ENCODE measurements at places on chromosomes 11 and 22.

DNA sequence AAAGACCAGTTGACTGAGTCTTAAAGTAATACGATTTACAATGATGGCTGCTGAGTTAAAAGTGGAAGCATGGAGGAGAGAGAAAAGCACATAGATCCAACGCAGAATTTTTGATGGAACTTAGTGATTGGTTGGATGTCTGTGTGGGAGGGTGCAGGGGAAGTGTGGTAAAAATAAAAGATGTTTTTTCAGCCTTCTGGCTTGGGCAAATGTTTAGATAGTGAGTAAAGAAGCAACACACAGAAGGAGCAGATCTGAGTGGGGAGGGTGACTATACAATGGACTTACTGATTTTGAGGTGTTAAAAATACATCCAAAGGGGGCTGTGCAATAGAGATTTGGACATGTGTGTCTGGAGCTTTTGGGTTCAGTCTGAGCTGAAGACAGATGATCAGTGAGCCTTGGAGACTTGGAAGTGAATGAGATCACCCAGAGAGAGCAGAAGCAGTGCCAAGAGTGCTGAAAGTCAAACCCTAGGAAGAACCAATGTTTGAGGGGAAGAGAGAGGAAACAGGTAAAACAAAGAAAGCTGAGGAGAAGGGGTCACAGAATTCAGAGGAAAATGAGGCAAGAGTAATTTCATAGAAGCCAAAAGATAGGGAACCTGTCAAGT is 8.6 kb downstream of the GRIA4 start:
- no peak for DNase-seq

GRCh38 chr22:38270091-38270992 is 2.5 kb downstream of the TMEM184B start:
- no peak for DNase-seq

DNA sequence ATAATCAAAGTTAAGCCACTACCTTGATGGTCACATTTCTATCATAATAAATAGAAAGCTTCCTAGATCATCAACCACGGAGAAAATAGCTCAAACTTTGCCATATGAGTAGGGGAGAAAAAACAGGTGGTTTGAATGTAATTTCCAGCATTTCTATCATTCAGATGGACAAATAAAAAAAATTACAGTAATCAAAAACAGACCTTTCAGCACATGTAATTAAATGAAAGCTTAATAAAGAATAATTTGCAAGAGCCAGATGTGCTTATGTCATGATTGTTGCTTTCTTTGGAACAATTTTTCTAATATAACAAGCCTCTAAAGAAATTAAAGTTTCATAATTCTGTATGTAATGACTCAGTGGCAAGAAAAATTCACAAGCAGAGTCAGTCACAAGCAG is 297.0 kb downstream of the SOX6 start:
- DNase-seq, result no peak

DNA sequence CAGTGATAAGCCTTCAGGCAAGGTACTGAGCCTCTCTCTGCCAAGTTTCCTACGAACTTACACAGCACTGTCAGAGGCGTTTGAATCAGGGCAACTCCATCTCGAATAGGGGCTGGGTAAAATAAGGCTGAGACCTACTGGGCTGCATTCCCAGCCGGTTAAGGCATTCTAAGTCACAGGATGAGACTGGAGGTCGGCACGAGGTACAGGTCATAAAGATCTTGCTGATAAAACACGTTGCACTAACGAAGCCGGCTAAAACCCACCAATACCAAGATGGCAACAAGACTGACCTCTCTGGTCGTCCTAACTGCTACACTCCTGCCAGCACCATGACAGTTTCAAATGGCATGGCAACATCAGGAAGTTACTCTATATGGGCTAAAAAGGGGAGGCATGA is 20.4 kb upstream of the POGLUT3 start:
- DNase-seq, result no peak

DNA sequence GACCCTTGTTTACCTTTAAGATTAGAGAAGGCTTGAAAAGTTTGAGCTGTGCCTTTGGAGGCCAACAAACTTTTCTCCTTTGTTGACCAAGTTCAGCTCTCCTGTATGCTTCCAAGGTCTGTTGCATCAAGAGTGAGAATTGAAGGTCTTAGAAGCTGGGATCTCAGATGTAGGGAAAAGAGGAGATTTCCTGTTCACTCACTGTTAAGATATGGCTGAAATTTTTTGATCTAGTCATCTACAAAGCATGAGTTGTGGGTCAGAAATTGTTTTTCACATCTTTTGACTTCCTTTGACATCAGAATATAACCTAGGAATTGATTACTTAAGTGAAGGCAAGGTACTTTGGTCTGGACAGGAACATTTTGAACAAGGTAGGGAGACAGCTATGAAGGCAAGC is 12.1 kb downstream of the OR51B4 start:
- no peak for DNase-seq

- DNase-seq, result peak; percentile 70
Measured at GRCh38 chr22:37198258-37199102, 10.4 kb upstream of the C1QTNF6 start.

- no peak for DNase-seq
Measured at GRCh38 chr11:75743711-75744563, 24.6 kb upstream of the DGAT2 start.

- DNase-seq, result no peak
Measured at GRCh38 chr11:9839550-9839949, 175.7 kb downstream of the SWAP70 start.

DNA sequence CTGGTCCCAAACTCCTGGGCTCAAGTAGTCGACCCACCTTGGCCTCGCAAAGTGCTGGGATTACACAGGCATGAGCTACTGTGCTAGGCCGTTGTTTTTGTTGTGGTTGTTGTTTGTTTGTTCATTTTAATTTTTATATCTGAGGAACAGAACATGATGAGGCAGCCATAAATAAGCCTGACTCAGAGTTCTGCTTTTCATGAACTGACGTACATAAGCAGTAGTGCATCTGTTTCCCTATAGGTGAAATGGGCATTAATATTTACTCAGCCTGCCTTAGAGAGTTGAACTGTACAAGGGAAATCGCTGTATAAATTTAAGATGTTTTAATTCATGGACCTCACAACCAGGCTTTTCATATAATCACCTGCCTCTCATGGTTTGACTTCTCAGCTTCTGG is 80.5 kb downstream of the PDHX start:
- DNase-seq, result no peak

DNA sequence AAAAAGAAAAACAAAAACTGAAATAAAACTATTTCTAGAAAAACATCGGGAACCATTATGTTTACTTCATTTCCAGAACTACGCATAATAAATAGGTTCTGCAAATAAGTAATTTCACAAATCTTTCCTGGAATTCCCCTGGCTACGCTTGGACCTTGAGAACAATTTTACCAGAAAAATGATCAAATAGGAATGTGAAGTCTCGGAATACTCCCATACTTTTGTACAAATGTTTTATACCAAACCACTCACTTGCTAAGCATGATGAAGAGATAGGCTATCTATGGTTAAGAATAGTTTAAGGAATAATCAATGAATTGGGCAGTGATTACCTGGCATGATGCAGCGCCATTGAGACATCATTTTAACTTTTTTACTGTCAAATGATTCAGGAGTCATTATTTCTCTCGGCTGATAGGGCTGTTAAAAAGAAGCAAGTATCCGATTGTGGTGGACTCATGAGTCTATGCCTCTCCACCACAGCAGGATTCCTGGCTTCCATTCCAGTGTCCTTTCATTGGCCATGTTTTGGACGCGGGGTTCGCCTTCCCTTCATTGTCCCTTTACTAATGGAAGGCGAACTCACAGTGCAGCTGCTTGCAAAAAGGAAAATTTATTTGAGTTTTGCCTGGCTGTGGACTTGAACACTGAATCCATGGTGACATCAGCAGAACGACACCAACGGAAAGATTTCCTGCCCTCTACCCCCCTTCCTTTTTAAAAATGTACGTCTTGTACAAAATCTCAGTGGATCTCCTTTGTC is 39.9 kb upstream of the BLID start:
- peak; percentile 41 for DNase-seq

DNA sequence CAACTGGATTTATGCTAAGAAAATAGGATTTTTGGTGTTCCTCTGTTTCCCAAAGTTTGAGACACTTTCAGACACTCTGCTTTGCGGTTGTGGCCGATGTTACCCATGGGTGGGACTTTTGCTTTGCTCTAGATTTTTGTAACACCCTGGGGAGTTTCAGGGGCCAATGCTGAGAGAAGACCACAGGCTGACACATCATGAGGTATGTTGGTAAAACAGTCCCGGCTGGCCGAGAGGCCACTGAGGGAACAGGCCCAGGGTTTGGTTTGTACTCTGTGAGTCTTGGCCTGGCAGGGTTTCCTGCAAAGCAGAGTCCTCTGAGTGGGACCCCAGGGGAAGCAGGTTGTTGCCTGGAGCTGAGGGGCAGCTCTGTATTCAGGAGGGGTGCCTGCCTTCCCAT is 78.5 kb upstream of the PITPNB start:
- DNase-seq, result no peak

DNA sequence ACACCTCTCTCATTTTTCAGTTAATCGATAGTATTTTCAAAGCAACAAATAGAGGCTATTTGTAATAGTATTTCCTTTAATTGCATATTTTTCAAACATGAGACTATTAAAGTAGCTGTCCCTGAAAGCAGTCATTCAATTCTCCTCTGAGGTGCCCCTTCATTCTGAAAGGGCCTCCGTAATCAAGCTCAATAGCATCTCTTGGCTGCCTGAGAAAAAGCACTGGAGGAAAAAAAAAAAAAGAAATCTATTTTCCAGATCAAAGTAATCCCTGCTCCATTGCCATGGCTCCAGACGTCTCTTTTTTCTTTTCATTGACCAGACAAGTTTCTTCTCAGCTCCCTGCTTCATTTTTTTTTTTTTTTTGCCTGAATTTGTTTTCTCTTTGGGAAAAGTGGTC is 154.5 kb upstream of the BLID start:
- DNase-seq, result no peak

DNA sequence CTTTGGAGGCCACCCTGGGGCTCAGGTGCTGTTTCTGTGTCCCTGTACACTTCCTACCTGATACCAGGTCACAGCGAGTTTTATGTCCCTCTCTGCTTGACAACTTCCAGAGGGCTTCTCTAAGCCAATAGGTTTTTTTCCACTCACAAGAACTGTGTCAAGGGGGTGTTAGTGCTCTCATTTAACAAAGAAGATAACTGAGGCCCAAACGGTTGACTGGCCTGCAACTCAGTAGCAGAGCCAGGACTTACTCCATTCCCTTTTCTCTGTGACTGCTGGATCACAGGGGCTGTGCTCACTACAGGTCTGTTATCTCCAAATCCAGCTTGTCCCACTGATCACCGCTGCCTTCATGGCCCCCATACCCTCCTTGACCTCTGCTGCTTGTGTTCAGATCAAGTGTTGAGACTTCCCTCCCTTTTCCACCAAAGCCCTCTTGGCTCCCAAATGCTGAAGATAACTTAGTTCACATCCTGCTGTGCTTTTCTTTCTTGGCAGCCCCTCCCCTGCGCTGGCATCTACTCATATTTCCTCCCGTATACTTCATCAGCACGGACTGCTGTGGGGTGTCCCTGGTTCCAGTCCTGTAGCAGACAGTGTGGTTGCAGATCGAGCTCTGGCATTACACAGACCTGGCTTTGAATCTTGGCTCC is 41.3 kb downstream of the POU2F3 start:
- no peak for DNase-seq

DNA sequence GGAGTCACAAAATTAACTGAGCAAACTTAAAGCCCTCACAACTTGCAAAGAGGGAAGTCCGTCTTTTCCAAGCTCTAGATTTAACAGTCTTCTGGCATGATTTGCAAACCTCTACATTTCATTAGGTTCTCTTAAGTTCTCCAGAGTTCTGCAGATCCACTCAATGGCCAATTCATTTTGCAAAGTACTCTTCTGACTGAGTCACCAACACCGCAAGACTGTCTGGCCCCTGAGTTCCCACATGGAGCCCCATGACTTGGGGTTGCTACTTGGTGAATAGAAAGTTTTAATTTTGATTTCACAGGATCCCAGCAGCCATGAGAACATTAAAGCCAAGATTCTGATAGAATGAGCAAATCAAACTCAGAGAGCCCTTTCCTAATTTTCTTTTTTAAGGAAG is 134.5 kb downstream of the PLEKHA7 start:
- no peak for DNase-seq

DNA sequence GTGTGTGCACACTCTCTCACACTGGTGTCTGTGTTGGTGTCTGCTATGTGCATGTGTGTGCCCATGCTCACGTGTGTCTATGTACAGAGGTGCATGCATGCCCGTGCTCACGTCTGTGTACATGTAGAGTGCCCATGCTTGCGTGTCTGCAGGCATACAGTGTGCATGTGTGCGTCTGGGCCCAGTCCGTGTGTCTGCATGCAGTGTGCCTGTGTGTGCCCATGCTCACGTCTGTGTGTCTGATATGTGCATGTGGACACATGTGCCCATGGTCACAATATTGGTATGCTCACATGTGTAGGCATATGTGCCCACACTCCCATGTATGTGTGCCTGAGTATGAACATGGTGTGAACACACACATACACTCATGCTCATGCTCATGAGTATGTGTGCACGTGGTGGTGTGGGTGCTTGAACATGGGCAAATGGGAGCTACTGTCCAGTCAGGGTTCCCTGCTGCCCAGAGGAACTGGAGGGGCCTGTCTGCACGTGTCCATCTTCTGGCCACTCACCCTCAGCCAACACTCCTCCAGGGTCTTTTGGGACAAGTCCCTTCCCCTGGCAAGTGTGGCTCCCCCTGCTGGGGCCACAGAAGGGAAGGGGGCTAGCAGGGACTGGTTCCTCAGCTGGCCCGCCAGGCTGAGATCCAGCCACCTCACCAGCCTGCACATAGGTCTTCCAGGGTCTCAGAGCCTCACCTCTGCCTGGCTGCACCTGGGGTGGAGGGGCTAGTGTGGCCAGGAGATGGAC is 7.3 kb upstream of the TBX1 start:
- no peak for DNase-seq

DNA sequence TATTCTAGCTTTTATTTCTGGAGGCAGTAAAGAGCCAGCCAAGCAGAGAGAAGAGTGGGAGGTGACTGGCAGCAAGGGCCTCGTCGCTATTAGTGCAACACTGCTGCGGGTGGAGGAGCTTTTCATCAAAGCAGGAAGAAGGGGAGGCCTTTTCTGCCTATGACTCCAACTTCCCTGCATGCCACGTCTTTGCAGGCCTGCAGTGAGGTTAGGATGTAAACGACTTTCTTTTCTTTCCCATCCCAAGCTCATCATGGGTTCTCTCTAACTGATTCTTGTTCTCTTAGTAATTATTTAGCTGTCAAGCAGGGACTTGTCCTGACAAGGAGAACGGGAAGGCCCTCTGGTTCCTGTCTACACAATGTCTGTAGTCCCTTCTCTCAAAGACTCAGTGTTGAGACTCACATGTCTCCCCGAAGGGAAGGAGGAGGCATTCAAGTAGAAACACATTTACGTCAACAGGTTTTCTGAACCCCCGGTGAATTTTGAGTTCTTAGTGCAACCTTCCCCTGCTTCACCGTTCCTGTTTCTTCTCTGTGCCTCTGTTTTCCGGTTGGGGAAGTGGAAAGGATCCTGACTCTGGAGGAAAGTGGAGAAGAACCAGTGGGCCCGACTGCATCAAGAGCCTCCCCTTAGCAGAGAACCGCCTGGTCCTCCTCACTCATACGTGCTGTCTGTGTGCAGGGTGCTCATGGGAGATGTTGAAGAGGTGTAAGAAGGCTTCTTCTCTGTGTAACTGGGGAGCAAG is 56.9 kb downstream of the PACS1 start:
- DNase-seq, result peak; percentile 18
